ENCODE measurements at places on chromosomes 12 and 14. TPM values are rescaled to one million over a fixed set of nuclear protein-coding genes. Genes with fewer than 3 reads are reported as not detected.
A peak's percentile ranks its signal among the peaks of the same experiment; 100 is the strongest.

Gene TSPAN11
- total RNA-seq: 0.87 TPM

Gene RD3L
- not detected for total RNA-seq

Gene CHMP4A
- 36.1 TPM for total RNA-seq

Gene RPGRIP1
- not detected for total RNA-seq

Gene MMP17
- total RNA-seq: 1.3 TPM

Gene RNASE7
- not detected for total RNA-seq

Gene SLC7A7
- 1.5 TPM for total RNA-seq

DNA sequence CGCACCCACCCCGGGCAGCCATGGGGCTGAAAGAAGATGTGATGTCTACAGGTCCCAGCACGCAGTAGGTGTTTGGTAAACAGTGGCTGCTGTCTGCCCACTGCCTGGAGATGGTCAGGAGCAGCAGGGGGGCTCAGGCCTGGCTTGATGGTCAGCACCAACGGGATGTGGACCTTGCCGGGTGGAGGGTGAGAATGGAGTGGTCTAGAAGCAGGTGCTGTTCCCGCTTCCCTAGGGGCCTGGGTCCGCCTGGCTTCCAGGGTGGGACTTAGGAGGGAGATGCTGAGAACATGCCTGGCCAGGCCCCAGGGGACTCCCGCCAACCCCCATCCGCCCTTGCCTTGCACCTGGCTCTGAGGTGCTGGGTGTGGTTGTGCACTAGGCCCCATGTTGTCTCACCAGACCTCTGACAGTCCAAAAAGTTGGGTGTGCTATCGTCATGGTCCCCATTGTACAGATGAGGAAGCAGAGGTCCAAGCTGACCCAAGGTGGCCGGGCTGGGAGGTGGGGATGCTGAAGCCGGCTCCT, 12.9 kb downstream of the FAM222A start:
- DNase-seq: peak; percentile 90

DNA sequence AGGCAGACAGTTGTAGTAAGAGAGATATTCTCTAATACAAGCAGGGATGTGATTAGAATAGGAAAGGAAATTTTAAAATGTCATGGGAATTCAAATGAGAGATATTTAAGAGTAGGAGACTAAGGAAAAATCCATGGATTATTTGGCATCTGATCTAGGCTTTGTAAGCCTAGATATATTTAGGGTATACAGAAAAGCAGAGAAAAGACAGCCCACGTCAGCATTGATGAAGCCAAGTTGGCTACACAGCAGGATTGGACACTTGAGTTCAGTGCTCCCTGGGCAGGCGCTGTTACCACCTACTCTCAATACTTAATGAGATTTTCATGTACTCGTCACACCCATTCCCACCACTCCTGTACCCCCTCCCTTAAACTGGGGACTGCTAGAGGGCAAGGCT, 1.7 kb upstream of the KCNJ8 start:
- no peak for DNase-seq

DNA sequence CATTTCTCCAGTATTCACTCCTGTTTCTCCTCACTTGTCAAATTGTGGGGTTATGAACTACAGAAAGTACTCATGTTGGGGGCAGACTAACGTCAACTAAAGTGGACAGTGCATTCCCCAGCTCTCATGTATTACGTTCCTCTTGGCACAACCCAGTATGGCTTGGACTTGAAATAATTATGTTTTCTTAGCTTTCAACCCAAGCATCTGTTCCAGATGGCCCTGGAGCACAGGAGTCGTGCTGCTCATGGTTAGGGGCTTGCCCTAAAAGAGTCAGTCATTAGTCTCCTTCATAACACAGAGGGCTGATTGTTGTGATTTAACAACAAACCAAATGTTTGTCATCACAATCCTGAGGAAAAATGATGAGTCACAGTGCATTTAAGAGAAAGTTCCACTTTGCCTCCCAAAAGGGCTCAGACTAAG, 154.4 kb downstream of the RPAP3 start:
- no peak for DNase-seq

- DNase-seq: no peak
These were observed 3.3 kb downstream of the COL2A1 start for GRCh38 chr12:48000878-48001504.

GRCh38 chr14:103480595-103480994, 42.0 kb downstream of the CKB start:
- DNase-seq: no peak

GRCh38 chr12:132148368-132149045, 4.2 kb downstream of the NOC4L start:
- no peak for DNase-seq

DNA sequence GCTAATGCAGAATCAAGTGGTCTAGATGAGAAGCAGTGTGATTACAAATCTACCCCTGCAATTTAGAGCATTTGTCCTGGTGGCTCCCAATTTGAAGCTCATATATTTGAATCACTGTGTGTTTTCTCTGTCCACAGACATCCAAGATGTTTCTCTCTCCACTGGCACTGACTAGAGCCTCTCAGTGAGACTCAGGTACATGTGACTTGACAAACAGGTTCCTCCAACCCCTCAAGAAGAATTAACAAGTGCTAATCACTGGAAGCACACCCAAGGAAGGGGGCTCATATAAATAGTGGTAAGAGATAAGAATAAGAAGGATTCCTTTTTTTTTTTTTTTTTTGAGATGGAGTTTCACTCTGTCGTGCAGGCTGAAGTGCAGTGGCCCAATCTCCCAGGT, 20.5 kb downstream of the OR10G2 start:
- no peak for DNase-seq

- no peak for DNase-seq
These were observed 76.5 kb upstream of the EGLN3 start for GRCh38 chr14:34027130-34027989.

DNA sequence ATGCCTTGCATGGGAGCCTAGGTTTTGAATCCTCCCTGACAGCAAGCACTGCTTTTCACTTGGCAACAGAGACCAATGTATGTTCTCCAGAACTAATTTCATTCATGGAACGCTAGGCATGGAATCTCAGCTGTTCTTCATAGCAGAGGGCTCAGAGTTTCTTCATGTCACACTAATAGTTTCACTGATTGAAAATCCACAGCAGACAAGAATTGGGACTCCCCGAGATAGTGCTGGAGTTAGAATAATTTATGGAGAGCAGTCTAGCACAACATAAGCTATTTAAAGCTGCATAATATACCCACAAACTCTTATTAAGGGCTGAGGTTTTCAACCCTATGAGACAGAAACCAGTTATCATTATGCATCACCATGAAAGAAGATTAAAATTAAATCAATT, 342.5 kb downstream of the TMEM132D start:
- DNase-seq: no peak

DNA sequence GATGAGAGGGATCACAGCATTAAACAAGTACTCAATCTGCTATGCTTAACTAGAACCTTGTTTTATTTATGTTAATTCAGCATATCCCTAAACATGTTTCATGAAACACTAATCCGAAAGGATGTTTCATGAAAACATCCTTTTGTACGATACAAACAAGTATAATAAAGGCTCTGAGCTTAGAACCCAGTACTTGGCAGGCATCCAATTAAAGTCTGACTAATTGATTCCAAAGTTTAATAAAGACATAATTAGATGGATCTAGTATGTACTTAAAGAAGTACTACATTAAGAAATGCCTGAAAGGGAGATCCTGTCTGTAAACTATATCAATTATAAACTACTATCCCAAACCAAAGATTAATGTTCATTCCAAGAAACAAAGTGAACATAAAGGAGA, 51.8 kb downstream of the SCAF11 start:
- no peak for DNase-seq

GRCh38 chr12:12025799-12026386, 44.8 kb upstream of the BCL2L14 start:
- no peak for DNase-seq

DNA sequence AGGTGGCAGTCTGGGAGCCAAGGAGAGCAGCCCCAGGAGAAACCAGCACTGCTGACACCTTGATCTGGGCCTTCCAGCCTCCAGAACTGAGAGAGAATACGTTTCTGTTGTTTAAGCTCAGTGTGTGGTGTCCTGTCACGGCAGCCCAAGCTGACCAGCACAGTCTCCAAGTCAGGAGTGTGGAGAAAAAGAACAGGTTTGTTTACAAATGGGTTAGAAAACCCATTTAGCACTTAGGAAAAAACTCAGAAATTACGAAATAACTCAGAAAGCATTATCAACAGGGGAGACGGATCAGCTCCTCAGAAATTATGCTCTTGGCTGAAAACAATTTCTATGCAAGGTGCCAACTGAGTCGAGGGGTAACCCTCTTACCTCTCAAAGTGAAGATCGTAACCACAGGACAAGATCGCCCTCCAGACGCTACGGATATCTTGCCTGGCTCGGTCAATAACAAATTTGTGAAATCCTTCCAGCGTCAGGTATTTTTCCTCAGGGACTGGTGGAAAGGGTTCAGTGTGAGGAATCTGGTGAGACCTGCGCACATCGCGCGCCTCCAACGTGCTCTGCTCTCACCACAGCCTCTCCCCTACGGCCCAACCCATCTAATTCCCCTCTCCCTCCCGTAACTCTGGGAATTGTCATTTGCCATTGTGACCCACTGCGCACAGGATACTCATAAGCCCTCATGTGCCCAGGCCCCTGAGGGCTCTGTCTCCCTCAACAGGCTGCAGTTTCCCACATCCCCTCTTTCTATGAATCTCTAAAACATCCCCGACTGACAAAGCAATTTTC, 50.2 kb downstream of the TRAFD1 start:
- peak; percentile 44 for DNase-seq

GRCh38 chr12:75765170-75766059, 254.0 kb upstream of the KRR1 start:
- no peak for DNase-seq

- DNase-seq: no peak
These were observed 121.5 kb upstream of the SFSWAP start for GRCh38 chr12:131589221-131589897.

DNA sequence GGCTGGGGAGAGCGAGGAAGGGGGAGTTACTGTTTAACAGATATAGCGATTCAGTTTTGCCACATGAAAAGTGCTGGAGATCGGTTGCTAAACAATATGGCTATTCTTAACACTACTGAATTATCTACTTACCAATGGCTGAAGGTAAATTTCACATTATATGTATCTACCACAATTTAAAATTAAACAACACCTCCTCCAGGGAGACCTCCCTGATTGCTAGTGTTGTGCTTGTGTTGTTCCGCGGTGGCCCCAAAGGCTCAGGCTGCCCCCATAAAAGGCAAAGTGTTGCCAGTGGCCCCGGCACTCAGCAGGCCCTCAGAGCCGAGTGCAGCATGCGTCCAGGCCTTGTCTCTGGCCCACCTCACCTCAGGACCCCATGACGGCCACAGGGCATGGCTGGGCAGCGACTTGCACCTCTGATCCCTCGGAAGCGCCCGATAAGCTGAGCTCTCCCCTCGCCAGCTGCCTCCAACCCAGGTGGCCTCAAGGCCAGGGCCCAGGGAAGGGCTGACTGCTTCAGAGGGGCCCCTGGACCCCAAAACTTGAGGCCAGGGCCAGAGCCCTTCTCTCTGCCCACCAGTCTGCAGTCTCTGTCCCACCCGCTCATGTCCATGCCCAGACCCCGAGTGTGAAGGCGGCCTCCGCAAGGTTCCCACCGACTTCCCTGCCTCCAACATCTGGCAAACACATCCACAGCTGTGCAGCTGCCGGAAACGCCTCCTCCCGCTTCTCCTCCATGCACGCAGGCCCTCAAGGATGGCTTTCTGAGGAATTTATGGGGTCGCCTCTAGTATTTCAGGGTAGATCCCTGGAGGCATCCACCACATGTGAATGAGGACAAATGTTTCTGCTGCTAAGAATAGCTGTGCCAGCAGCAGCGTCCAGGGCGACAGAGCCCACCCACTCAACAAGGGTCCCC, 60.0 kb downstream of the NCOR2 start:
- DNase-seq: no peak

- no peak for DNase-seq
These were observed 85.6 kb downstream of the CMKLR1 start for GRCh38 chr12:108253540-108253939.

DNA sequence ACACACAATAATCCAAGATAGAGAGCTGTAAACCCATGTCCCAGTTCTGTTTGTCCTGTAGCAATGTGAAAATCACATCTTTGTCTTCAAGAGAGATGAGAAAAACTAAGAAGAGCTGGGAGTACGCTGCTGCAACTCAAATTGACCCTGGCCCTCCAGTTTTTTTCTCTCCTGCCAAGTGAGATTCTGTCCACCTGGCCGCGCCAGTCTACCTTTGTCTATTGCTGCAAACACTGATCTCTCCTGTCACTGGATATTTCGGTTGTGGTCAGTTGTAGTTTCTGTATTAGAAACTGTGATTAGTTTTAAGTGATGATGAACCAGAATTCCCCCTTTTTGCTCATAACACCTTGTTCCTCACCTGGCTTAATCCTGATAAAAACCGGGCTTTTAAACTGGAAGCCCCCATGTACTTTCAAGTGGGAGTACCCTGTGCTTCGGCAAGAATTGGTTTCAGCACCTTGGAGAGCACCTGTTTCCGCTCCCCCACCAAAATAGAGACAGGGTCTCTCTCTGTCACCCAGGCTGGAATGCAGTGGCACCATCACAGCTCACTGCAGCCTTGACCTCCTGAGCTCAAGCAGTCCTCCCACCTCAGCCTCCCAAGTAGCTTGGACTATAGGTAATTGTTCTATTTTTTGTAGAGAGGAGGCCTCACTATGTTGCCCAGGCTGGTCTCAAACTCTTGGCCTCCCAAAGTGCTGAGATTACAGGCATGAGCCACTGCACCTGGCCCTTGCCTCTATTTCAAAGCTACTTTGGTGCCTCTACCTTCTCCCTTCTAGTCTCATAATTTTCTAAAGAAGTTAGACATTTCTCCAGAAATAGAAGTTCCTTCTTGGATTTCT, 156.8 kb downstream of the PHETA1 start:
- no peak for DNase-seq

GRCh38 chr12:4108803-4109345, 164.7 kb upstream of the CCND2 start:
- no peak for DNase-seq

GRCh38 chr12:99235381-99235780, 412.2 kb upstream of the GARIN6 start:
- no peak for DNase-seq

DNA sequence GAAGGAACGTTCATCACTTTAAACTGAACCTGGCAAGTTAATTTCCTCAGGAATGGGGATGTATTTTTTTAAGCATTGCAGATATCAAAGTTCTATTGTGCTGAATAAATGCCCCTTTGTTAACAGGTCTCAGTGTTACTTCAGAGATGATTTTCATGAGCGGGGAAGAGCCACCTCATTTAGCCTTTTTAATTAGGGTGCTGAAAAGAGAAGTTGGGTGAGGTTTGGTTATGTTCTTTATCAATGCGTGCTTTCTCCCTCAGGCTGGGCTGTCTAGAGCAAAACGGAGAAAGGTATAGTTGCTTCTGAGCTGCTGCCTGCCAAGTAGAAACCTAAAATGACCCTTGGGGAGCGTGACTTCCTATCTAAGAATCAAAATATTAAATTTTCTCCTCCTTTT, 8.0 kb upstream of the HIP1R start:
- DNase-seq: no peak

GRCh38 chr12:84791444-84791843, 121.2 kb downstream of the SLC6A15 start:
- DNase-seq: no peak

- no peak for DNase-seq
These were observed 140.0 kb upstream of the PRICKLE1 start for GRCh38 chr12:42729535-42729900.

Measured in chondrocyte (in vitro differentiated cells).